ENCODE measurements at places on chromosomes 6 and 20.

GRCh38 chr6:152746172-152746553, 4.4 kb upstream of the VIP start:
- DNase-seq: no peak

- no peak for DNase-seq
These were observed 70.8 kb upstream of the FOXC1 start for GRCh38 chr6:1538810-1539478.

DNA sequence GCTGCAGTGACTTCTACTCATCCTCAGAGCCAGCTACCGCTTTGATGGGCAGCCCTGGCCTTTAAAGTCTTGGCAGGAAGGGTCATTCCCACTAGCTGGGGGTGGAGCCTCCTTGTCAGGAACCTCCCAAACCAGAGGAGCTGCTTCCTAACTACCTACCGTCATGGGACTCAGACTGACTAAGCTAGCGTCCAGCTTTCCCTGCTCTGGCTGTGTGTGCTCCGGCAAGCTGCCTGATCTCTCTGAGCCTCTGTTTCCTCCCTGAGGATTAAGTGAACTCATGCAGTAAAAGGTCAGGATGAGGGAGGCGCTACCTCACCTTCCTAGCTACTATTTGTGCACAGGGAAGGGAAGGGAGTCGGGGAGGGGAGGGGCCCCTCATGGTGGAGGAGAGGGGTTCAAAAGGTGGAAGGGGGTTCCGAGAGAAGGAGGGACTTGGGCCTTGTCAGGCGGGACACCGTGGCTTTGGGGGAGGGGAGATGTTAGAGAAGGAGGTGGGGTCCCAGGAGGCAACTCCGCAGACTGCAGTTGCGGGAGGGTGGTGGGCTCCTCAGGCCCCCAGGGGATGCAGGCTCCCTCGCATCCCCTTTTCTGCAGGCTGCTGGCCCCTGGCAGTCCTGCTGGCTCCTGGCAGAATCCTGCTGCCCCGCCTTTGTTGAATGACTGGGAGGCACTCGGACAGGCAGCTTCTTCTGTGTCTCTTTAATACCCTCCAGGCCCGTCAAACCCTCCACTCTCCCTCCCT, 9.8 kb downstream of the DUSP15 start:
- no peak for DNase-seq

GRCh38 chr6:121520337-121521163, 85.1 kb downstream of the GJA1 start:
- DNase-seq: no peak

DNA sequence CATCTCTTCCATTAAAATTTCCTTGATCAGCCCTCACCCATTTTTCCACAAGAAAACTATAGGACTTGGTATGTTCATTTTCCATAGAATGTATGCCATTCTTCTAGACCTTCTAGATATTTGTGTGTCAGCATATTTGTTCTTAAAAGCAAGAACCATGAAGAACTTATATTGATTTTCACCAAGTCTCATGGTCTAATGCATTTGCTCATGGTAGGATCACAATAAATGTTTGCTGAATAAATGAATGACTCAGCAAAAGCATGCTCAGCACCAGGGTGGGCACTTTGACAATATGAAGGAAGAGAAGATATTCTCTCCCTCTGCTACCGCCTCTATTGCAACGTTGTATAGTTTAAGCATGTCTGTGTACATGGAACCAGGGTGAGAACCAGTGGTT, 805.5 kb upstream of the SLC35B3 start:
- no peak for DNase-seq

- no peak for DNase-seq
These were observed 46.6 kb upstream of the TMEM30A start for GRCh38 chr6:75331151-75331550.

DNA sequence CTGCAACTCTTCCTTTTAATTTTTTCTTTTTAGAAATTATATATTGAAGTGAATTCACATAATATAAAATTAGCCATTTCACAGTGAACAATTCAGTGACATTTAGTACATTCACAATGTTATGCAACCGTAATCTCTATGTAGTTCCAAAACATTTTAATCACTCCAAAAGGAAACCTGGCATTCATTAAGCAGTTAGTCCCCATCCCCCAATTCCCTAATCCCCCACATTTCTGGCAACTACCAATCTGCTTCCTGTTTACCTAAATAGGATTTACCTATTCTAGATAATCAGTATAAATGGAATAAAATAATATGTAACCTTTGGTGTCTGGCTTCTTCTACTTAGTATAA, 8.5 kb upstream of the DDX27 start:
- no peak for DNase-seq

DNA sequence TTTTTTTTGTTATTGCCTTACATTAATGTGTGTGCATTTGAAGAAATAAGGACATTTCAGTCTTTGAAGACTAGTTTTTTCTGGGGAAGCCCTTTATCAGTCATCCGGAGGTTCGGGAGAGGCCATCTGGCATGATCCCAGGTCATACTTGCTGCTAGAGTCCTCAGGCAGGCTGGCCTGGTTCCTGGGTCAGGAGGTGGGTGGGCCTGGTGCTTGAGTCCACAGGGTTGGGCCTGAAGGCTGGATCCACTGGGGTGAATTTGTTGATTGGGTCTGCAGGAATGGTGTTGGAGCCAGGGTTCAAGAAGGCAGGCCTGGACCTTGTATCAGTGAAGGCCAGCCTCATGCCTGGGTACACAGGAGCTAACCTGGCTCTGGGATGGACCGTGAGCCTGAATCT, 15.8 kb upstream of the WFDC9 start:
- DNase-seq: no peak
